T follicular helper cell (primary cell): ENCODE measurements at places on chromosomes 6 and 20.

- no peak for DNase-seq
These were observed 203.4 kb upstream of the RIN2 start for GRCh38 chr20:19554666-19555065.

DNA sequence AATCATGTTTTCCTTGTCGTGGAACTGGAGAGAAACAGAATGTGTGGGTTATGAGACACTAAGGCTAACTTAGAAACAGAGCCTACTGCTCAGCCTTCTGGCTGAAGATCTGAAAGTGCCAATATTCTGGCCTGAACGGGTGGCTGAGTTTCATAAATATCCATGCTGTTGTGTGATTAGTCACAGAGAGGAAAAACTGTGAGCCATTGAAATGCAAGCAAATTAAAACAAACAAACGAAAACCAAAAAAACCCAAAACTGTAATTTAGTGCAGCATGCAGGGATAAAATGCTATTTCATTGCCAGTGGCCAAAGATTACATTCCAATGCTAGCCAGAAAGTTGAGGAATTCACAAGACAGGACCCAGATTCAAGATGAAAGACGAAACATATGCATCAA, 315.1 kb downstream of the UBE3D start:
- no peak for DNase-seq

- DNase-seq, result no peak
These were observed 11.8 kb downstream of the COL9A3 start for GRCh38 chr20:62828511-62829230.

DNA sequence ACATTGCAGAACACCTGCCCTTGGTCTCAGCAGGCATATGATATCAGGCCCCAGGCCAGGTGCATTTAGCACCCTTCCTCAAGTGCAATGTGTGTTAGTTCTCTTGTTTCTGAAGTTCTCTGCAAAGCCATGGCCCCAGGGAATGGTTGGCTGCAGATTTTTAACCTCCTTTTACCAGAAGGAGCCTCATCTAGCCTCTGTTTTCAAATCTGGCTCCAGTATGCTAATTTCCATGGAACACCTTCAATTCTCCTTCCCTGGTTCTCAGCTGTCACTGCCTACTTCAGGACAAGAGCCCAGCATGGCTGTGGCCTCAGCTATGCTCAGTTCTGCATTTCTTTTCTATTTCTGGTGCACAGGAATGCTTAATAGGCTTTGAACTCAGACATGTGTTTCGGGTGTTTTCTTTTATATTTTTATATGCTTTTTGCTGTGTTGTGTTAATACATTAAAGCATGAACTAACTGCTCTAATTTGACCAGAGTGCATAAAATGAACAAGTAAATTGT, 51.6 kb upstream of the OGFRL1 start:
- DNase-seq, result no peak

GRCh38 chr6:6417475-6417874, 97.0 kb upstream of the F13A1 start:
- no peak for DNase-seq

DNA sequence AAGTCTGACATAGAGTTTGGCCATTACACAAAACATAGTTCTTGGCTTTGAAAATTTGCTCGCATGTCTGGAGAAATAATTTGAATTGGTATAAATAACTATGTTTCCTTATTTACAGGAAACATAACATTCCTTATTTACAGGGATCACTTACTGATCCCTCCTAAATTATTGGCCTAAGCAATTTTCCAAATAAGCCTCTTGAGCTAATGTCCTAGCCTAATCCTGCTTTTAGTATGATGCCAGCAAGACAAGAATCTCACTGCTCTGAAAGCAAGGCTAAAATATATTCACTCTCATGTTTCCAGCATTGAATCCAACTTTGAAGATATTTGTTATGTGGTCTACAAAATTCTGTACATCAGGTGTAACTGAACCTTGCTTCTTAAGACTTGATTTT, 4.1 kb upstream of the TBC1D32 start:
- DNase-seq, result no peak
